T-helper 1 cell (primary cell): ENCODE measurements at places on chromosomes 1 and 21.

- no peak for DNase-seq
These were observed 31.7 kb upstream of the GADD45A start for GRCh38 chr1:67653304-67653703.

GRCh38 chr1:17437580-17438317, 1.7 kb downstream of the RCC2 start:
- peak; percentile 41 for DNase-seq

DNA sequence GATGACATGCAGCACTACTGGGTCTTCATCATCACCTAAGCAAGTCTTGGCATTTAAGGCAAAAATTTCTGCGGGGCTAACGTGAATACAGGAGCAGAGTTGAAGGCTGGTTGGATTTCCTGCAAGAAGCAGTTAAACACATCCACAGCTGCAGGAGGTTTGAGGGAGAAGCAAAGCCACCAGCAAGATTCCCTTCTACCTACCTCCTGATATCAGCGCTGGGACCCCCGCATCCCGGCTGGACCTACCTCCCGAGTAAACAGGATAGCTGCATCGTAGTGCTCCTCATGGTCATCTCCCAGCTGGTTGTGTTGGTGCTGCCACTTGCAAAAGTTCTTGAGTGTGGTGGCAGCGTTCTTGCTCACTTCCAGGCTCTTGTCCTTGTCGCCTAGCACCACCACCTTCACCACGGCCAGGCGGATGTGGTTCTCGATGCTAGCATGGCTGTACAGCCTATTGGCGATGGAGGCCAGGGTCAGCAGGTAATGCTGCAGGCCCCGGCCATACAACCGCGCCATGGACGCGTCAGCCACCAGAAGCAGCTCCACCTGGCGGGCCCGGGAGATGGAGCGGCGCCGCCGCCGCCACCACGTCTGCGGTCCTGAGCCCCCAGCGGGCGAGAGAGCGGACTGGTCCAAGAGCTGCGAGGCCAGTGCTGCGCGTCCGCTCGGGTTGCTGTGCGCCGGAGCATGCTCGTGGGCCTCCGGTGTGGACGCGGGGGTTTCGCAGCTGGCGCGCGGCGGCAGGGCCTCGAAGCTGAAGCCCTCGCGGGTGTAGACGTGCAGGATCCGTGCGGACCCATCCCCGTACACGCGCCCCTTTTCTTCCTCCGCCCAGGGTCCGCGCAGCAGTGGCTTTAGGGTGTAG, 1.6 kb downstream of the ADAMTS5 start:
- no peak for DNase-seq

GRCh38 chr1:196438329-196438728, 169.9 kb downstream of the KCNT2 start:
- no peak for DNase-seq

- peak; percentile 34 for DNase-seq
These were observed 2.7 kb downstream of the MOB3C start for GRCh38 chr1:46613661-46614603.

DNA sequence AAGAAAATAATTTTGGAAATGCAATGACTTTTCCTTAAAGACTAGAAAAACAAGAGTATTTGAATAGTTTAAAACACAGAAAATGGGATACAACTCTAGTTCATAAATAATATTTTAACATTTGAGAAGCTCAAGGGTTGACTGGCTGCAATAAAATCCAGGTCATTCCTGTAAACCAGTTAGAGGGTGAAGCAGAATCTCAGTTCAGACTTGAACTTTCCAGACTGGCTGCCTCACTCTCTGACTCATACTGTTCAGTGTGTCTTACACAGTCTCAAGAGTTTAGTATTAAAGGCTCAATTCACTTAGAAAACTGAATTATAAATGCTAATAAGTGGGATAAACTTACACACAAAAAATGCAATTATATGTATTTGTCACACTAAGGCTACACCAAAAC, 89.9 kb downstream of the RAVER2 start:
- DNase-seq, result no peak

DNA sequence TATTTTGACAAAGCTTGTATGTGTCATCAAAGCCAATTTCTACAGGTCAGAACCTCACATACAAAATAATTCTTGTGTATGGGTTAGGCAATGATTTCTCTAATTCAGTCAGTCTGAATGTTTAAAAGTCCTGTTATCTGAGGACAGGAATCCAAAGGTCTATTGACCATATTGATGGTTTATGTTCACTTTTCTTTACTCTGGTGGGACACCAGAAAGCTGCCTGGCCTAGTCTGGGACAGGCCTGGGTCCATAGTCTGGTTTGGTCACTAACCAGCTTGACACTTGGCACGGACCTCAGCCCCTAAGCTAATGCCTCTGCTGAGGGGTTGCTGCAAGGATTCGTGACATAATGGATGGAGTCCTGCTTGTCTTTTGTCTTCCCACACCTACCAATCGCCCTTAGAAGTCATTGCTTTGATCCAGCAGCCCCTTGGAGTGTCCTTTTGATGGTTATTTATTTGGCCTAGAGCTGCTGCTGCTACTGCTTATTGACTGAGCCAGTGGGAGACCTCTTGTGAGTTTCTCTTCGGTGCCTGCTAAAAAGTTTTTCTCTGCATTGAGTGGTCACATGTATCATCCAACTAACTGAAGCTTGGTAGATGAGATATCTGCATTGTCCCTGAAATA, 15.7 kb downstream of the IFNAR2 start:
- no peak for DNase-seq

- no peak for DNase-seq
These were observed 927 bp upstream of the CFHR3 start for GRCh38 chr1:196773713-196774112.

GRCh38 chr1:184605941-184606340, 148.7 kb downstream of the EDEM3 start:
- DNase-seq, result no peak

DNA sequence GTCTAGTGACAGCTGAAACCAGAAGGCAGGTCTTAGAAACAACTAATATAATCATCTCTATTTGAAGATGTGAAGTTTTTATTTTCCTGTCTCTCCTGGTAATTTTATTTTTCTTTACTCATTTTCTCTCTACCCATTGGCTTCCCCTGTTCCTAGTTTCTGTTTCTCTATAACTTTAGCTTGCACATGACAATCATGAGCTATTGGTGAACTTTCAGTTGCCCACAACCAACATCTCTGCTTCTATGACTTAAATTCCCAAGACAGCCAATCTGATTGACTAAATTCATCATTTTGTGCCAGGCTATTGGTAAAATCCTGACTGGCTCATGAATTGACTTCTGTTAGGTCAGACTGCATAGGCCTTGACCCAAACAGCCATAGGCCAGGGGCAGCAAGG, 13.7 kb upstream of the ACADM start:
- no peak for DNase-seq

GRCh38 chr21:42363312-42363711, 3.0 kb downstream of the TFF1 start:
- no peak for DNase-seq

GRCh38 chr1:30768159-30768829, 10.7 kb upstream of the LAPTM5 start:
- no peak for DNase-seq

- DNase-seq, result no peak
These were observed 2.5 kb upstream of the SAMD11 start for GRCh38 chr1:921011-921837.

DNA sequence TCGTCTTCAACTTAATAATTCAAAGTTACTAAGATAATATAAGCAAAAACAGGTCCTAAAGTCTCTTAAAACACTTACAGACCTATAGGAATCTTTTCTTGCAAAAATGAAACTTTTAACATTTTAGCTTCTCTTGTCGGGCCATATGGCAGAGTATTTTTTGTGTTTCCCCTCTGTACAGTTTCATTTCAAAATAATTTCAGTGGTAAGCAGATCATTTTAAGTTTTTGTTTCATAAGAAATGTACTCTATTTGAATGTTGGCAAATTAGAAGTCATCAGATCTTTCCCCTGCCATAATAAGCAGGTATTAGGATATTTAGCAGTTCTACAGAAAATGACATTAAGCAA, 37.9 kb downstream of the RGL1 start:
- no peak for DNase-seq

- no peak for DNase-seq
These were observed 84.4 kb downstream of the PCNX2 start for GRCh38 chr1:233211106-233211505.

GRCh38 chr1:3717715-3718601, 34.3 kb upstream of the CCDC27 start:
- DNase-seq, result no peak

- no peak for DNase-seq
These were observed 286.8 kb upstream of the PLD5 start for GRCh38 chr1:242811092-242811840.

DNA sequence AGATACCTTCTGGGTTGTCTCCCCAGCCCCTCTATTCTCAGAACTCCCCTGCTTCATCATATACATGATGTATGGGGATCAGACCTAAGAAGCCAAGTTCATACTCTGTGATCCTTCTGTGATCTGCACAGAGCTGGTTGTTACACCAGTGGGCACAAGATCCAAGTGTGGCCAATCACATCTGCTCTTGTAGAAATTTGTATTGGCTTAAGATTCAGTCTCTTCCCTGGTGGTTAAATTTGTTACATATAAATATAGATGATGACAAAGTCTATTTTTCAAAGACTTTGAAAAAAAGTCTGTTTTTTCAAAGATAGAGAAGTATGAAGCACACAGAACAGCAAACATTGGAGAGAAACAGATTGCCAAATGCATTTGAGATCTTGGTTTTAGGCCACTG, 135.8 kb upstream of the FGGY start:
- DNase-seq, result no peak
